Suppressor macrophage treated with lipopolysaccharide for 4 hours (primary cell): ENCODE measurements at places on chromosomes 3 and 15.
A peak's percentile ranks its signal among the peaks of the same experiment; 100 is the strongest.

DNA sequence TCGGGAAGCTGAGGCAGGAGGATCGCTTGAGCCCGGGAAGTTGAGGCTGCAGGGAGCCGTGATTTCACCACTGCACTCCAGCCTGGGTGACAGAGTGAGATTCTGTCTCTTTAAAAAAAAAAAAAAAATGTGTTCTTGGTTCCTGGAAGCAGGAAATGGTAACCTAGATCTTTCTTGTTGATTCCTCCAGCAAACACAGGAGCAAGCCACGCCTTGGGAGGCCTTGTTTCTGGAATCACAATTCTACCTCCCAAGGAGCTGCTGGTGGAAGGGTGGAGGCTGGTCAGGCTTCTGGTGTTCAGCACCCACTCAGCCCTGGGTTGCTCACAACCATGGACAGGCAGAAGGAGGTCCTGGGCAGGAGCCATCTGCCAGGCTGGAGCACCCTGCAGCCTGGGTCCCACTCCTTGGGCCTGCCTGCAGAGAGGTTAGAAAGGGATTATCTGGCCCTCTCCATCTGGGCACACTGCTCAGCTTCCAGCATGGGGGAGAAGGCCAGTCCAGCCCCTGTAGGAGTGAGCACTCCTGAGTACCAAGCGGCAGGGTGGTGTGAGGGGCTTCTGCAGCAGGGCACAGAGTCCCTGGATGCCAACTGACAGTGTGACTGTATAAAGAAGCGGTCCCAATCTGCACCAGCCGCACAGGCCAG, 65.6 kb downstream of the ABTB1 start:
- DNase-seq: no peak

DNA sequence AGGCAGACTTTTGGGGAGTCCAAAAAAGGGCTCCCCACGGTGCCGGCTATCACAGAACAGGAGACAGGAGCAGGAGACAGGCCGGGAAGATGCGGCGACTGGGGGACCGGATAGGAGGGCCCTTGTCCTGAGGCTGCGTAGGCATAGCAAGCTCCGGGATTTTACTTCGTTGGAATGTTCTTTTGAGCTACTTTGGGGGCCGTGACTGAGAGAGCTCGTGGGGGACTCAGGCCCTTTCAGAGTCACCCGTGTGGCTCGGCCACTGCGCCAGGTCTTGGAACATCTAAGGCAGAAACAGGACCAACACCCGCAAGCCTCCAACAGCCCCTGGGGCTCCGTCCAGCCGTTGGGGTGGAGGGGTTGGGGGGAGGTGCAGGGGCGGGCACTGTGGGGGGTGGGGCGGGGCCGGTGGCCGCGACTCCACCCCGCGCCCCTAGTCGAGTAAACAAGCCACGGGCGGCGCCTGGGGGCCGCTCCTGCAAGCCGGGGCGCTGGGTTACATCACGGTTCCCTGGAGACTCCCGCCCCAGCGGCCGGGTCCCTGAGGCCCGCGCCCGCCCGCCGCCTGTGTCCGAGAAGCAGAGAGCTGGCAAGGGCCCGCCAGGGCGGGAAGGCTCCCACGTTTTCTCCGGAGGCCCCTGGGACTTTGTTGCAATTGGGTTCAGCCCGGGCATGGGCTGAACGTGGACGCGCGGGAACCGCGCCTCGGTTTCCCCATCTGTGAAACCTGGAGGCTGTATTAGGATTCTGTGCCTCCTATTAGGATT, 23.3 kb upstream of the C15orf39 start:
- no peak for DNase-seq

- DNase-seq: no peak
Measured at GRCh38 chr3:100360757-100361496, 26.4 kb downstream of the NIT2 start.

- peak; percentile 55 for DNase-seq
Measured at GRCh38 chr3:45915518-45916231, 27.6 kb upstream of the CXCR6 start.

DNA sequence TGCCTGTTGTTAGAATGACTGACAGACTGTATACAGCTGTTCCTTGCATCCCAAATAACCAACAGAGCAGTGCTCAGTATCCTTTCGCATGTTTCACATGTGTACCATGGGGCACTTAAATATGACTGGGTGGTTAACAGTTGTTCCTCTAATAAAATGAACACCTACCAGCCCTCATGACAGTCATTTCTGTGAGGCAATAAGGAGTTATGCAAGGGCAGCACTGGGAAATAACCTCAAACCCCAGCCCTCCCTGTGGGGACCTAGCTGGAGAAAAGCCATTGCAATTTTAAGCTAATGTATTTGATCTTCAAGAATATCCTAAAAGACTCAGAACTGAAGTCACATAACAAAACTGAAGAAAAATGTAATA, 7.3 kb downstream of the RFT1 start:
- DNase-seq: peak; percentile 78

DNA sequence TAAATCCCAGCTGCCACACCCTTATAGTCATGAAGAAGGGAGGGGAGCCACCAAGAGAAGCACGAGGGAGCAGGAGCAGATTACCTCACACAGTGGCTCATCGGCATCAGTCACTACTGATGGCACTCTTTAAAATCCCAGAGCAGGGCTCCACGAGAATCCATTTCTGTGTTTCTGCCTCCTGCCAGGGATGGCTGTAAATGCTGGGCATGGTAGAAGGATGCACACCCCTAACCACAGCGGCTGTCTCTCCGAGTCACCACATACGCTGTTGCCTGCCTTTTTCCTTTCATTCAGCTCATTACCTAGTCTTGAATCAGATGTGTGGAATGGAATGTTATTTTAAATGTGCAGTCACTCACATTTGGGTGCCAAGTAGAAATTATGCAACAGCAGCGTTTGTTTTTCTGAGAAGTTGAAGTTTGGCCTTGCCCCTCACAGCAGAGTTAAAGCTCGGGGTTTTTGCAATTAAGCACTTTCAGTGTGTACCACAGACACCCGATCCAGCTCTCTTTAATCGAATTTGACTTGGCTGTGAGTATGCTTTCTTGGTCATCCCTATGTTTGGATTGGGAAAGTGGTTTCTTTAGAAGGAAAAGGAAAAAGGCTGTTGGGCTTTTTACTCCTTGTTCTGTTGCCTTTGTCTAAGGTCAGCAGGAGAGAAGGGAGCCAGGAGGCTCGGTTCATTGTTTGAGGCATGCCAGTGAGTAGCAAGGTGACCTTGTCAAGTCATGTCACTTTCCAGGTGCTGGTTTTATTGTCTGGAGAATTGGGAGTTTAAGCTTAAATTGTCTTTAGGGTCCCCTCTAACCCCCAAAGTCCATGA, 284.2 kb upstream of the TPM1 start:
- no peak for DNase-seq

- no peak for DNase-seq
Measured at GRCh38 chr3:49793486-49794085, 6.1 kb downstream of the CDHR4 start.

DNA sequence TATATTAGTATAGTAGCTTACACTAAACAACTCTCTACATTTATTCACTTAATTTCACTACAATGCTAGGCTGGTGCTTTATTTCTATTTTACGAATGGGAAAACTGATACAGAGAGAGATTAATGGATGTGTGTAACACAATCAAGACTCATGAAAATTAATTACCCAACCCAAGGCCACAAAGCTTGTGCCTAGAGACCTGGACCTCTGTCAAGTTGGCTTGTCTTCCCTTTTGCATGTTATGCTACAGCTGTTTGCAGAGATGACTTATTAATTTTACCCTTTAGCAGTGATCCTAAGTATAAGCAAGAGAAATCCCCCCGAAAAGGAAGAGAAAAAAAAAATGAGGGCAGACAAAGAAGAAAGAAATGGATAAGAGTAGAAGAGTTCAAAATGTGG, 162.5 kb downstream of the C3orf38 start:
- no peak for DNase-seq

DNA sequence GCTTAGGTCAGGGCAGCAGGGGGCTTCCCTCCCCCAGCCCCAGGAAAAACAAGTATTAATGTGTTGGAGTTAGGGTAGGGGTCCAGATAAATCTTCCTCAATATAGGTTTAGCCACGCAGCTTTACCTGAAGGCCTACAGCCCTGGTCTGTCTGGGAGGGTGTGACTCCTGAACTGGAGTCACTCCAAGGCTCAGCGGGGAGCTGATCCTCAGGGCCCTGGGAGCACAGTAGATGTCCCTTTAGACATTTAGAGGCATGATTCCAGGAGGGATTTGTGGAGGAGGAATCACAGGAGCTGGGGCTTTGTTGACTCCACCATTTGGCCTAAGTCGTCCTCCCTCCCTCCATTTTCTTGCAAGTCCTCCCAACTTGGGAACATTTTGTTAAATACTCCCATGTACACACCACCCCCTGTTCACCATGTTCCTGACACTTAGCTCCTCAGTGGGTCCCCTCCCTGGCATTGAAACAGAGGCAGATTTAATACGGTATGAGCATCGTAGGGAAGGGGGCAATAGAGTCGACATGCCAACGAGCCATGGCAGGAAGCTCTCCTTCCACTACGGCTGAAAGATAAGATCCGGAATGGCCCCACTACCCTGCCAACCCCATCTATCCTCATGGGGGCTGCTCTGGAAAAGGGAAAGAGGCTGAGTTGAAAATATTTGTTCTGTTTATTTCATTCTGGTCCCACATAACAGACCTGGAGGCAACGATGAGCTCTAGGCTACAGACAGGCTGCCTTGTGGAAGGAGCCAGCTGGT, 69.0 kb upstream of the LARS2 start:
- DNase-seq: no peak

- DNase-seq: no peak
Measured at GRCh38 chr15:93523481-93523880, 434.5 kb upstream of the RGMA start.

DNA sequence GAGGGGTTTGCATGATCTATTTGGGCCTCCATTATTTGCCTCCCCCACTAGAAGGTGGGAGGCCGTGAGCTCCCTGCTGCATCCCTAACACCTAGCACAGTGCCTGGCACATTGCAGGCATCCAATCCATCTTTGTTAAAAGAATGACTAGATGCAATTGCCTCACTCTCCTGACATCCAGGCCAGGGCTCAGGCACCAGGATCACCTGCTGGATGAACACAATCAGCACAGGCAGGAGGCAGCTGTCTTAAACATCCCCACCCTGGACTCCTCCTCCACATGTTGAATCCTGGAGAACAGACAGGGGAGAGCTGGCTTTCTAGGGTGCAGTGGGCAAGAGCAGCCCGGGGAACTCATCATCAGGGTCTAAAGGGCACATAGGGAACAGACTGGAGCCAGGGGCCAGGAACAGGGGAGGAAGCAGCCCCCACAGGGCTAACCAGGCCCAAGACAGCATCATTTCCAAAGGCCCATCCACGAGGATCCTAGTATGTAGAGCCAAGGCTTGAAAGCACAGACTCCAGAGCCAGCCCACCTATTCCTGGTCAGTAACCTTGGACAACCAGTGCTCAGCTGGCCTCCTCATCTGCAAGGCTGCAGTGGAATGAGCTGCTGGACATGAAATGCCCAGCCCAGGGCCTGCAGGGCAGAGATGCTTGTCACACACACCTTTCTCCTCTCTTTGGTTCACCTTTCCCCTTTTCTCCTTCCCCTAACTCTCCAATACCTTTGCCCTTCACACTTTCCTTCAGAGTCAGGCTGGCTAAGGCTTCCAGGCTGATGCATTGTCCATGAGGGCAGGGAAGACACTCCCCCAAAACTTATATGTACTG, 254.4 kb upstream of the TLE3 start:
- DNase-seq: no peak

DNA sequence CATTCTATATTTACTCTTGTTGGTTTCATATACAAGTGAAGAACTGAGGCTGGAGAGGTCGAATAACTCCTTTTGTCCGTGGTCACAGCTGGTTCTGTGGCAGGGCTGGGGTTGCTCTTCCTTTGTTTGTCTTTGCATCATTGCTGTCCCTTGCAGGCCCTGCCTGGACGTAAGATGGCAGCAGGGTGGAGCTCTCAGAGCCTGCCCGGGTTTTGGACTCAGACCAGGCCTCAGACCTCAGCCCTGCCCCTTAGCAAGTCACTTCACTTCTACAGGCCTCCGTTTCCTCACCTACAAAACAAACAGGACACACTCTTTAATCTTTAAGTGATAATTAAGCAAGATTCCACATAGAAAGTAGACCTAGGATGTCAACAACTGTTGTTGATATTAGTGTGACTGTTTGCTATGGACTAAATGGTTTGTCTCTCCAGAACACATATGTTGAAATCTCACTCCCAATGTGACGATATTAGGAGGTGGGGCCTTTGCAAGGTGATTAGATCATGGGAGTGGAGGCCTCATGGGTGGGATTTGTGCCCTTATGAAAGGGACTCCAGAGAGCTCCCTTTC, 65.6 kb upstream of the PLXNA1 start:
- DNase-seq: no peak

GRCh38 chr3:46206282-46207015, 1.7 kb downstream of the CCR1 start:
- DNase-seq: no peak
